ENCODE measurements at places on chromosomes 5 and 9.

DNA sequence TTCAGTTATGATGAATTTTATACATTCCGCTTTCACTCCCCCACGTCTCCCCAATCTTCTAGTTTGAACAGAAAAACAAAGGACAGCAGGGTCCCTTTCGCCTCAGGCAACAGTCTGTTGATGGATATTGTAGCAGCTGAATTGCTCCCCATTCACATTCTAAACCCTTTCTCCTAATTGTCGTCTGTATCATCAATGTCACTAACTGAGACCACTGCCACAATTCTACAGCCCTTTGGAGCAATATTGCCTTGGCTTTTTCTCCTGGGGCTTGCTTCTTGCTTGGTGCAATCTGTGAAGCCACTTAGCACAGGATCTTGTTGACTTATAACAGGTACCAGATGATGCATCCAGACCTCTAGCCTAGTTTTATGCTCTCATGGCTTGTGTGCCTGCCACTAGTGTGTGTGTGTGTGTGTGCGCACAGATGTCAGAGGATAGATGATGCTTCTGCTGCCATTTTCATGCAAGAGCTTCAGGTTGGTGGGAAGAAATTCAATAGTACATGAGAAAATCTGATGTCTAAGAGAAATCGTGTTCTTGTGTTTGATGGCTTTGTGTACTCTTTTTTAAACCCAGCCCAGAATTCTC, 195.2 kb upstream of the ISL1 start:
- DNase-seq: no peak

- DNase-seq: no peak
Measured at GRCh38 chr5:5592541-5592940, 170.1 kb downstream of the ICE1 start.

GRCh38 chr9:89442501-89442978, 55.4 kb downstream of the SEMA4D start:
- DNase-seq: no peak

DNA sequence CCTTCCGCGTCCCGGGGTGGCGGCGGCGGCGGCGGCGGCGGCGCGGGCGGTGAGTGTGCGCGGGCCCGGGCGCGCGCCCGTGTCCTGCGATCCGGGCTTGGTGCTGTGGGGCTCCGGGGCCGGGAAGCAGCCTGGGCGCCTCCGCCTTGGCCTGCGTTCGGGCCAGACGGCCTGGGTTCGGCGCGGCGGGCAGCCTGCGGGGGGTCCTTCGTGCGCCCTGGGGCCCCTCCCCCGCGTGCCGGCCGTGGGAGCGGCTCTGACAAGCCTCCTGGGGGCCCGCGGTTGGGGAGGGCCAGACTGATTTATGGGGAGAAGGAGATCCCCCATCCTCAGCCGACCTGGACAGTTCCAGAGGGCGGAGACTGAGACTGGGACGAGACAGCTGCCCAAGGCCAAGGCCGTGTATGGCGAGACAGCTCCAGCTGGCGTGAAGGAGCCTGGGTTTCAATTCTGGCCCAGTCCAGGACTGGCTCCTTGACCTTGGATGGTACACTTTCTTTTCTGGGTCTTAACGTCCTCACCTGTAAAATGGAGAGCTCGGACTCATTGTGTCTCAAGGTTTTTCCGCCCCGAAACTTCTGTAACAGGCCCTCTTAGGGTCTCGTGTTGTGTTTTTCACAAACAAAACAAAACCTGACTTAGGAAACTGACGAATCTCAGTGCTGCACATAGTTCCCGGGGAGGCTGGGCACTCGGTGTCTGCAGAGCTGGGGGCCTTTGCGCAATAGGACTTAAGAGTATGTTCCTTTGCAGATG, 603 bp downstream of the TMEM268 start:
- peak; percentile 67 for DNase-seq

Data from nucleus accumbens (tissue), 56 donors.